ENCODE measurements at places on chromosomes 13 and 19.

DNA sequence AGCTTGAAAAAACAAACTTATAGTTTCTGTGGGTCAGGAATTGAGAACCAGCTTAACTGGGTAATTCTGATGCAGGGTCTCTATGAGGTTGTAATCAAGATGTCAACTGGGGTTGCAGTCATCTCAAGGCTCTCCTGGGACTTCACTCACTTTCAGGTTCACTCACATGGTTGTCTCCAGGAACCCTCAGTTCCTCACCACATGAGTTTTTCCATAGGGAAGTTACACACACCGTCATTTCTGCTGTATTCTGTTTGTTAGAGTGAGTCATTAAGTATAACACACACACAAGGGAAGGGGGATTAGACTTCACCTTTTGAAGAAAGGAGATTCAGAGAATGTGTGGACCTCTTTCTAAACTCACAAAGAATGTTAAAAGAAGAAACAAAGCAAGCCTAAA lies 34.9 kb upstream of the MLNR start:
- DNase-seq, result no peak

DNA sequence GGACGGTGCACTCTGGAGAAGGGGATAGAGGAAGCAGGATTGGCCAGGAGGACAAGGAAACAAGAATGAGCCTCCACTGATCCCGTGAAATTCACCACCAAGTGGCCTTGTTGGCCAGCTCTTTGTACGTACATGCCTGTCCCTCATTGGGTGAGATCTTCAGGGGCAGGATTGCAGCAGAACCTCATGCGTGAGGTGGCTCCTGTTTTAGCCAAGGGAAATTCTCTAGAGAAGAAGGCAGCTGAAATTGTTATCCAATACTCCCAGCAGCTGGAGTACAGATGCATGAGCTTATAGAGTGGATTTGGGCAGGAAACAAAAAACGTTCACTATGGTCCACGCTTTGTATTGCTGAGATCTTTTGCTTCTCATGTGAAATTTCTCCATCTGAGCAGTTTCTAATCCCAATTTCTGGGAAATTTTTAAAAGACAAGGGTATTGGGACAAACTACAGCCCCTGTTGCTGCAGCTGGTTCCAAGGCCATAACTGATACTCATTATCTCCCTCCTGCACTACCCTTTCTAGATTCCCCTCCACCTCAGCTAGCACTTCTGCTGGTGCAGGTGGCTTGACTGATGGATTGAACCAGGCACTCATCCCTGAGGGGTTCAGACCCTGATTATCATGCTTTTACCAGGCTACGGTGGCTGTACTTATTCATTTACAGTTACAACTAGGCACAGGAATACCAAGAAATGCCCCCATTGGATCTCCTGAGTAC lies 3.9 kb upstream of the RNF6 start:
- DNase-seq, result no peak

DNA sequence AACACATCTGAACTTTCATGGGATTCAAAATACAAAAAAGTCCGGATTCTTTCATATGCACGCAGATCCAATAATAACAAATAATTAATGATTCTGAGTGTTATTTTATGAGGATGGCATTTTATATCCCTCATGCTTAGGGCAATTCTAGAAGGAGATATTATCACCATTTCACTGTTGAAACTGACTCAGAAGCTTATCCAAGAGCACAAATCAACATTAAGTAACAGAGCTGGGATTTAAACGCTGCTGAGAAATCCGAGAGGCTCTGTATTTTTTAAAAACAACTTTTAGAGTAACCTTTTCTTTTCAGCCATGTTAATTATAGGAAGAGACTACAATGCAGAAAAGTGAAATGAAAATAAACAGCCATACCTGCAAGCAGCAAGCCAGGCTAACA lies 30.3 kb downstream of the ATP7B start:
- DNase-seq, result no peak

GRCh38 chr19:23512151-23512925 lies 117.1 kb upstream of the ZNF91 start:
- no peak for DNase-seq

GRCh38 chr13:98978280-98978679 lies 416 bp upstream of the DOCK9 start:
- DNase-seq, result no peak

DNA sequence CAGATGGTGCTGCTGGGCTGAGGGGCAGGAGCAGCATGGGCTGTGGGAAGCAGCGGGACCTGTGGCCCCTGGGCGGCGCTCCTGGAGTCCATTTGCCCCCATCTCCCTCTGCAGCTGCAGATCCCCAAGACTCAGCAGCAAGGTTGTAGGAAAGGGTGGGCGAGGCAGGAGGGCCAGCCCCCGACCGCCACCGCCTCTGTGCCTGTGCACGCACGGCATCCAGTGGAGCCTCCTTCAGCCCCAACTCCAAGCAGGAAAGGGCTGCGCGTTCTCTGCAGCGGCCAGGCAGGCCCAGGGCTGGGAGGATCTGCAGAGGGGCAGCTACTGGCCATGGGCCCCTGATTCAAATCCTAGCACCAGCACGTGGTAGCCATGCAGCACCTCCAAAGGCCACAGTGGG lies 20.8 kb downstream of the DPF1 start:
- no peak for DNase-seq

- DNase-seq, result no peak
These were observed 406.2 kb downstream of the DLEU7 start for GRCh38 chr13:50437252-50437651.

DNA sequence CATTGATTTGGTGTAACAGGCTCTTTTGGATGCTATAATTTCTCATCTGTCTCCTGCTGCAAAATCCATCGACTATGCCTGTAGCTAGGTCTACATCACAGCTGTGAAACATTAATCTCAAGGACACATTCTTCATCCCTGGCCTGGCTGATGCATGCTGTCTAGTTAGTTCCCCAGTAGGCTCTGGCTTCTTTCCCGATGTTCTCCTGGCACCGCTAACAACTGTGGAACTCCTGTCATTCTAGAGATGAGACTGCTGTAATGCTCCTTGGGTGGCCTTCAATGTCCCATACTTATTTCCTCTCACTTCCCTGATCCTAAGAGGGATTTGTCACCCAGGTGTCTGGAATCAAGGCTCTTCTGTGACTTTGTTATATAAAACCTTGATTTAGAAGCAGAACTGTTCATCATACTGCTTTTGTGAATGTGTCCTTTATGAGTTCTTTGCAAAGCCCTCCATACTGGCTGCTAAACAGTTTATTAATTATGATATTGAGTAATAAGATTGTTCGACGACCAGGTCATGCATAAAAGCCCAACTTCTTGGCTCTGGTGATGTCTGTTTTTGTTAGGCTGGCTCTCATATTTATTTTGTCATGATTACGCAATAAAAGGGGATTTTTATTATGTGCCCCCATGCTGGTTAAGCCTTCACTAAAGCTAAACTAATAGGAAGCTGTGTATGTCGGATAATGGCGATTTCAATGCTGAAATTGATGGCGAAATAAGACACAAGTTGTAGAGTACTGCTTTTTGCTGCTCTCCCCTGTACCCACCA lies 227.5 kb downstream of the DCT start:
- DNase-seq, result no peak

DNA sequence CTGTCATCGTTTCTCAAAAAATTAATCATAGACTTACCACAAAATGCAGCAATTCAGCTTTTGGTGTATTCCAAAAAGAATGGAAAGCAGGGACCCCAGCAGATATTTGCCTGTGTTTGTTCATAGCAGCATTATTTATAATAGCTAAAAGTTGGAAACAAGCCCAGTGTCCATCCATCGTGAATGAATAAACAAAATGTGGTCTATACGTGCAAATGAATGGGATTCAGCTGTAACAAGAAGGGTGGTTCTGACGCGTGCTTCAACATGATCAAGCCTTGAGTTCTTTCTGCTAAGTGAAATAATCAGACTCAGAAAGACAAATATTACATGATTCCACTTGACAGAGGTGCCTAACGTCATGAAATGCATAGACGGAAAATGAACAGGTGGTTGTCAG lies 36.4 kb downstream of the PSG11 start:
- no peak for DNase-seq

- no peak for DNase-seq
These were observed 9.5 kb downstream of the ACTMAP start for GRCh38 chr19:40740747-40741146.

- no peak for DNase-seq
These were observed 10.0 kb downstream of the SYMPK start for GRCh38 chr19:45852983-45853382.

- DNase-seq, result no peak
These were observed 807.1 kb downstream of the DIAPH3 start for GRCh38 chr13:59356607-59357006.

- DNase-seq, result no peak
These were observed 35.7 kb downstream of the ZNF493 start for GRCh38 chr19:21432590-21432989.

DNA sequence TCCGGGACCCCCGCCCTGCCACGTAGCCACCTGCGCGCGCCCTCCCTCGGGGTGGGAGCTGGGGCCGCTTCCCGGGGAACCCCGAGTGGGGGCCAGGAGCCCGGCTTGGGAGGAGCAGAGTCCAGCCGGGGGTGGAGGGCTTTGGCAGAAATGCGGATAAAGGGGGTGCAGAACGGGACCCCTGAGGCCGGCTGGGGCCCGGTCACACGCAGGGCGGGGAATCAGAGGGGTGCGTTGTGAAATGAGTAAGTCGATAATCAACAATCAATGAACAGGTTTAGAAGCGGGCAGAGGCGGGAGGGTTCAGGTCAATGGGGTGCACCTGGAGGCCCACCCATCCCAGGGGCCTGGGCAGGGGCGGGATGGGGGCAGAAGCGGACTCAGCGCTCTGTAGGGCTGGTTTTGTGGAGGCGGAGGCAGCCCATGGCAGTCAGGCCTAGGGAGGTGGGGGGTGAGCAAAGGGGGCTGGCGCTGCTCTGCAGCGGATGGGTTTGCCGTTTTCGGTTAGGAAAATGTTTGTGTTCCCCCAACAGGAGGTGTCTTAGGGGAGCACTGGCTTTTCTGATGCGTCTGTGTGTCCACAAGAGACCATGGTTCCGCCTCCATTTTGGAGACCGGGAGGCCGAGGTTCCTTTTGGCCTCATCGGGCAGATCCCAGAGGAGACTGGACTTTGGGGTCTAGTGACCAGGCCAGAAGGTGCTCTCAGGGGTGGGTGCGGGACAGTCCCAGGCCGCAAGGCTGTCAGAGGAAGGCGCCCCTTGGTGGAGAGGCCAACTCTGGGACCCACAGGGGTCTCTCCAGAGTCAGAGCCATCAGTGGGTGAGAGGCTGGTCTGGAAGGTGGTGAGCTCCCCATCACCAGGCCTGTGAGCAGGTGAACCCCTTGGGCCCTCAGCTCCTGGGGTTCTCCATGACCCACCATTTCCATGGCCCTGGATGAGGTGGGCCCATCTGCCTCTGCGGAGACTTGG lies 683 bp upstream of the DIRAS1 start:
- no peak for DNase-seq

GRCh38 chr19:49441960-49442350 lies 628 bp upstream of the SLC17A7 start:
- DNase-seq, result no peak

DNA sequence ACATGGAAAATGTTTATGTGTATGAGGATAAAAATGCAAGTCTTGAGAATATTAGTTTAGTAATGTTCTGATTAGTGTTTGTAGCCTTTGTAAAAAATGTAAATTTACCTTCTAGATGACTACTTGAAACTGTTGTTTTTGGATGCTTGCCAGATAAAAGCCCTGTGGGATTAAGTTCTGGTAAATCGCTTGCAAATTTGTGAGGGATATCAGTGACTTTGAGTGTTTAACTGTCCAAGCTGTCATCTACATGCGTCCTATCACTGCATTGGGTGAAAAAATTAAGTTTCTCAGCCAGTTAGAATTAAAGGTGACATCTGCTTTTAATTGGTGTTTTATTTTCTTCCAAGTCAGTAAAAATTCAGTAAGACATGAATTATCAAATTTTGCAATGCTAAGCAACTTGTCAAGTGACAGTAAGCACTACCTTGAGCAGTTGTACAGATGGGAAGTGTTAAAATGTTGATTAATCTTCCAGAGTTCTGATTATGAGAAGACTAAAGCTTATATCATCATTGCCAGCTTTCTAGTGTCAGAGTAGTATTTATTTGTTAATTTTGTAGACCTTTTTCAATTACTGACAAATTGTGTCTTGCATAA lies 88.0 kb downstream of the PCCA start:
- DNase-seq, result no peak

DNA sequence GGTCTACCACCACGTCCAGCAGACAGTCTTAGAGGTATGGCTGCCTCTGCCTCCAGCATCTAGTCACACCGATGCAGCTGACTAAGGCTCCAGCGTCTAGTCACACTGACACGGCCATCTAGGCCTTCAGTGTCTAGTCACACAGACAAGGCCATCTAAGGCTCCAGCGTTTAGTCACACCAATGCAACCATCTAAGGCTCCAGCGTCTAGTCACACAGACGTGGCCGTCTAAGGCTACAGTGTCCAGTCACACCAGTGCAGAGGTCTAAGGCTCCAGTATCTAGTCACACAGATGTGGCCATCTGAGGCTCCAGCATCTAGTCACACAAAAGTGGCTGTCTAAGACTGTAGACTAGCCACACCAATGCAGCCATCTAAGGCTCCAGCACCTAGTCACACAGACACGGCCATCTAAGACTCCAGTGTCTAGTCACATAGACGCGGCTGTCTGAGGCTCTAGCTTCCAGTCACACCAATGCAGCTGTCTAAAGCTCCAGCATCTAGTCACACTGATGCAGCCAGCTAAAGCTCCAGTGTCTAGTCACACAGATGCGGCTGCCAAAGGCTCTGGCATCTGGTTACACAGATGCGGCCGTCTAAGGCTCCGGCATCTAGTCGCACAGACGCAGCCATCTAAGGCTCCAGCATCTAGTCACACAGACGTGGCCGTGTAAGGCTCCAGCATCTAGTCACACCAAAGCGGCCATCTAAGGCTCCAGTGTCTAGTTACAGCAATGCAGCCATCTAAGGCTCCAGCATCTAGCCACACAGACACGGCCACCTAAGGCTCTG lies 55.1 kb downstream of the KLF2 start:
- no peak for DNase-seq

GRCh38 chr19:10517361-10517759 lies at the start of gene S1PR5:
Gene S1PR5, minus strand, starts transcription at chr19:10517447. Its CDS starts 2,436 bp downstream, at chr19:10515011.
- no peak for DNase-seq

- DNase-seq, result no peak
These were observed 57.5 kb upstream of the HMGB1 start for GRCh38 chr13:30523211-30523610.

DNA sequence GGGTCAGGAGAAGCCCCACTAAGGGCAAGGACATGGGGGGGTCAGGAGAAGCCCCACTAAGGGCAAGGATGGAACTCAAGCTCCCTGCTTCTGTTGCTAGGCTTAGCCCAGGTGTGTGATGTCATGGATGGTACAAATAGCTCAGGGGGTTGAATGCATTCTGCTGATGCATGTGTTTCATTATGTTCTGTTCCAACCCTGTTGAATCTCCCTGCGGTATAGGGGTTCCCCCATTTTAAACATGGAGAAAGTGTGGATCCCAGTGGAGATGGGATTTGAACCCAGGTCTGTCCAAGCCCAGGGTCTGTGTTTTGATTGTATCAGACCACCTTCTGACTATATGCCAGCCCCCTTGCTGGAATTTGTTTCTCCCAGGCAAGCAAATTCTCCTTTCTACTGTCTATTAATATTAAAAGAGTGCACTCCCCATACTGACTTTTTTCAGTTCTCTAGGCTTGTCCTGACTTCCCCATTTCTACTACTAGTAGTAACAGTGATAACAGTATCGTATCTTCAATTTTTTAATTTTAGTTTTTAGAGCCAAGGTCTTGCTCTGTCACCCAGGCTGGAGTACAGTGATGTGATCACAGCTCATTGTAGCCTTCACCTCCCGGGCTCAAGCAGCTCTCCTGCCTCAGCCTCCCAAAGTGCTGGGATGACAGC lies 6.7 kb downstream of the ZNF865 start:
- DNase-seq, result no peak

GRCh38 chr13:48304143-48304876 lies 759 bp downstream of the RB1 start:
- DNase-seq, result peak; percentile 67

- DNase-seq, result no peak
These were observed 116.7 kb downstream of the KLF12 start for GRCh38 chr13:74017301-74018061.

Data from GM18507 (cell line).